ENCODE measurements at places on chromosomes 2 and 18. TPM values are rescaled to one million over a fixed set of nuclear protein-coding genes. Genes with fewer than 3 reads are reported as not detected.

The SNTG2 gene
- total RNA-seq = not detected

The PDK1 gene
- total RNA-seq = 62.9 TPM

The FBLN7 gene
- total RNA-seq = 1.8 TPM

The PID1 gene
- total RNA-seq = 34.7 TPM

The AP1S3 gene
- 5.5 TPM for total RNA-seq

The ICOS gene
- not detected for total RNA-seq

The TUBA3E gene
- total RNA-seq = not detected

The VSNL1 gene
- total RNA-seq = not detected

The OBSL1 gene
- 93.4 TPM for total RNA-seq

The TMEM17 gene
- 1.3 TPM for total RNA-seq

The TNFRSF11A gene
- total RNA-seq = under 0.01 TPM

The PAX8 gene
- 1.9 TPM for total RNA-seq

All from epithelial cell of alveolus of lung (primary cell).